Activated CD4-positive, CD25-positive, alpha-beta regulatory T cell treated with anti-CD3 and anti-CD28 coated beads, Interleukin-2, amount 50 U/mL, for 16 hours (primary cell): ENCODE measurements at places on chromosomes 1 and 21.

- DNase-seq, result no peak
Measured at GRCh38 chr21:9750341-9751086, 770.9 kb upstream of the TPTE start.

GRCh38 chr1:177567393-177567792, 396.6 kb downstream of the BRINP2 start:
- no peak for DNase-seq

DNA sequence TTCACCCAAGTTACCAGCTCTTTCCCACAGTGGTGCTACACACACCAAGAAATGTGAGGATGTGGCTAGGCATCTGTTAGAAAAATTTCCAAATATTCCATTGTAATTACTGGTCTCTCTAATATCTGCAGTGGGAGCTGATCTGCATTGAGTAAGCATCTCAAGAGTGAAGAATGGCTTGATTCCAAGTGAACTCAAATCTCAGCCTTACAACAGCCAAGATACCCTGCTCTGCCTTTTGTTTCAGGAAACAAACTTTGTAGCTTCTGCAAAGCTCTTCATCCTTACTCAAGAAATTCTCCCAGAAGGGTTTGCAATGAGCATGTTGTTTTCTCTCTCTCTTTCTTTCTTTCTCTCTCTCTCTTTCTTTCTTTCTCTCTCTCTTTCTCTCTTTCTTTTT, 181.1 kb downstream of the FCRL5 start:
- DNase-seq, result no peak

DNA sequence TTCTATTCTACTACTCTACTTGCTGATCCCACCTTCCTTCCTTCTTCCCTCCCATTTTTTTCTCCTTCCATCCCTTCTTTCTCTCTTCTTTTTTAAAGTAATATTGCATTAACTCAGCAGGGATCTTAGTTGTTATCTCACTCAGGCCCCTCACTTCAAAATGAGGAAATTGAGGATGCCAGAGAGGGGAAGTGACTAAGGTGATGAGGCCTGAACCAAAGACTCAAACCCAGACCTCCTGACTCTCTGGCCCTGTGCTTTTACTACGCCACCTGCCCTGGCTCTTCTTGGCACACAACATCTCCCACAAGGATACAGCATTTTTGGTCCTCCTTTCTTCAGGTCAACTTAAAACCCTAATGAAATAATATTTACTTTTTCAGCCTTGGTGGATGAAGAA, 151.7 kb upstream of the ZNF648 start:
- DNase-seq, result no peak

DNA sequence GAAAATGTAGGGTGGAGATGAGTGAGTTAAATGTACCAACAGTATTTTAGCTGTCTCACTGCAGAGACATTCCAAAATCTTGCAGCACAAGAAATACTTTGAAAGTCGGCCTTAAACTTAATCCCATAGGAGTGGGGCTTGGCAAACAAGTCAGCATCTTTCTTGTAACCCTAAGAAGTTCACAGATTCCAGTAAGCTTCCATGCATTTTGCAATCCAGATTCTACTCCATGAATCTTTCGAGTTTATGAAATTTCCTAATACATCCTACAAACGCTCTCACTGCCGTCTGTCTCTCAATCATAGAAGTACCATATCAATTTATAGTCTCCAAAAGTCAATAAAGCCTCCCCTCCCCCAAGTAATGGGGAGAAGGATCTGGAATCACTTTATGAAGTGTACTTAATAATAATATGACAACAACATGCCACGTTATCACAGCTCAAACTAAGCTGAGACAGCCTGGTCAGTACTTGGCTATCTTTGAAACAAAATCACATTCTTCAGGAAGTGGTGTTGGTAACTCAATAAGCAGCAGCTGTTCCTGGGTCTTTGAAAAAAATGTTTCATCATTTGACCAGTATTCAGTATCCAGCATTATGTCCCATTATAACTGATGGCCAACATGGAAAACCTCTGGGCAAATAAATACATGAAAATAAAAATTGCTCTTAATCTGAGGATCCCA, 317.4 kb upstream of the RUNX1 start:
- DNase-seq, result no peak

GRCh38 chr1:184805667-184806295, 51.1 kb upstream of the EDEM3 start:
- peak; percentile 65 for DNase-seq
